GM04503 (cell line): ENCODE measurements at places on chromosomes 6 and 20.

GRCh38 chr20:46857061-46857831, 37.4 kb upstream of the EYA2 start:
- DNase-seq = no peak

DNA sequence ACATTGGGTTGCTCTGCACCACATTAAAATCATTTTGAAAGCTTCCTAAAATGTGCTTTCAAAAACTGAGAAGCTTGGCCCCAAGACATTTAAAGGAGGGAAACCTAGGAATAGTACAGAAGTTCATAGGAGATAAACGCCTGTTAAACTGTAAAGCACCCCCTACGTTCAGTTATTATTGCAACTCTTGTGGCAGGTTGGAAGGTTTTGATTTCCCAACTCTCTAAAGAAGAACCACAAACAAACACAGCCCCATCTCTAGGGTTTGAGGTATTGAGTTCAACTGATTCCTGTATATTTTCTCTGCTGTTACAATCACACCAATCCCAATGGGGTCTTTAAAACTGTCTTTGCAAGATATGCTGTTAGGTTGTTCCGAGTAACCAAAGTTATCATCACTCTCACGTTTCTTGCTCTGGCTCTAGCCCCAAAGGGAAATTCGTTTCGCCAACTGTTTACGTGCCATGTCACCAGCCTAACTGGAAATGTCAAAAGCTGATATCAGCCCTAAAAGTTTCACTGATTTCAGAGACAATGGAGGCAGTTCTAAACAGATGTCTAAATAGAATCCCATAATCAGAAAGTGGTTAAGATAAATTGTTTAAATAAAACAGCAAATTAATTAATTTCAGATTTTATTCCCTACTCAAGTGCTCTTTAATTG, 12.1 kb downstream of the TFAP2A start:
- DNase-seq = no peak

GRCh38 chr20:57401565-57401918, 10.3 kb downstream of the RBM38 start:
- no peak for DNase-seq

DNA sequence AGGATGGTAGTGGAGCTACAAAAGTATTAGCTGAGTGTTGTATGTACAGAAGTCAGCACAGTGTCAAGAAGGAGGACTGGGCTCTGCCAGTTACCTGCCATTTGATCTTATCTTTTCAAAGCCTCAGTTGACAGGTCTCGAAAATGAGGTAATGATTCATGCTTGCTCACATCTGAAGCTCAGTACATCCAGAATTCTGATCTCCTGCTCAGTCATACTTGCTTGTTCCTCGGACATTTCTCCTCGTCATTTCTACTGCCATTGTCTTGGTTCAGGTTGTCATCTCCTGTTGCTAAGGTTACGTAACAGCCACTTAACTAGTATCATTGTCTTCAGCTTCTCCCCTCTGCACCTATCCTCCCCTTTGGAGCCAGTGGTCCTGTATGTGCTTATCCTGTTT, 89.5 kb downstream of the SLX4IP start:
- no peak for DNase-seq

GRCh38 chr6:134424798-134425170, 106.9 kb upstream of the SGK1 start:
- DNase-seq = no peak

DNA sequence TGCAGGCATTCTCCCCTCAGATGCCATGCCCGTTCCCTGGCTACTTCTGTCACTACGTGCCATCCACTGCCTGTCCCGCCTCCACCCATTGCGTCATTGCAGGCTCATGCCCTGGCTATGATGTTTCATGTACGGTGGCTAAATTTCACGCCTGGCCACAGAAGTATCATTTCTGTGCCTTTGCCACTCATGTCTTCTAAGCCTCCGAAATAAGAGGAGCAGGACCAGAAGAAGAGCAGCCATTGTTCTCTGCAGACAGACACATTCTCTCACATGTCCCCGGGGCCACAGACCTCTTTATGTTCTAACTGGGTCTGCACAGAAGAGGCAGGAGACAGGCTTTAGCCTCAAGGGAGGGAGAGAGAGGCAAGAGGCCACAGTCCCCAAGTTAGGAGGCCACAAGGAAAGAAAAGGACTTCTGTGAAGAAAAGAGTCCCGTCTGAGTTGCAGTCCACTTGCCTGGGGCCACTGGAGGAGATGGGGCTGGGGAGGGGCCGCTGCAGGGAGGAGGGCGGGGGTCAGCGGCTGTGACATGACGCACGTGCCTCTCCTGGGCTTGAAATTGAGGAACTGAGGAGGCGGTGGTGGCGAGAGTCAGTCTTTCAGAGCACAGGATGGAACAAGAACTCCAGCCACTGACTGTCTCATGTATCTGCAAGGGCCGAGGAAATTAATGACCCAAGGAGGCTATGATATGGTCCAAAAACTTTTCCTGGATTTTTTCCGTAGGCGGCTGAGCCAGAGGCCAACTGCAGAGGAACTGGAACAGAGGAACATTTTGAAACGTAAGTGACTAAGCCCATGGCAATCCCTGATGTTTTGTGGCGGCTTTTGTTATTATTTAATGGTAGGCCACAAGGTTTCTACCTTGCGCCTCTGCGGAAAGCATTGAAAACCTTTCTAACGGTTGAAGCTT, 55.9 kb downstream of the TBC1D7 start:
- no peak for DNase-seq

GRCh38 chr6:13357551-13358075, 29.3 kb upstream of the TBC1D7 start:
- no peak for DNase-seq

- no peak for DNase-seq
Observed at GRCh38 chr6:14849185-14849584, 396.7 kb upstream of the JARID2 start.

DNA sequence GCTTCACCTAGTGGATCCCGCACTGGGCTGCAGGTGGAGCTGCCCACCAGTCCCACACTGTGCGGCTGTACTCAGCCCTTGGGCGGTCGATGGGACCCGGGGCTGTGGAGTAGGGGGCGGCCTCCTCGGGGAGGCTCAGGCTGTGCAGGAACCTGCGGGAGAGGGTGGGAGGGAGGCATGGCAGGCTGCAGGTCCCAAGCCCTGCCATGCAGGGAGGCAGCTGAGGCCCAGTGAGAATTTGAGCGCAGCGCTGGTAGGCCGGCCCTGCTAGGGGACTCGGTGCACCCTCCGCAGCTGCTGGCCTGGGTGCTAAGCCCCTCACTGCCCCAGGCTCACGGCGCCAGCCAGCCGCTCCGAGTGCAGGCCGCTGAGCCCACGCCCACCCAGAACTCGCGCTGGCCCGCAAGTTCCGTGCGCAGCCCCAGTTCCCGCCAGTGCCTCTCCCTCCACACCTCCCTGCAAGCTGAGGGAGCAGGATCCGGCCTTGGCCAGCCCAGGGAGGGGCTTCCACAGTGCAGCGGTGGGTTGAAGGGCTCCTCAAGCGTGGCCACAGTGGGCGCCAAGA, 1407.6 kb downstream of the EPHA7 start:
- no peak for DNase-seq

DNA sequence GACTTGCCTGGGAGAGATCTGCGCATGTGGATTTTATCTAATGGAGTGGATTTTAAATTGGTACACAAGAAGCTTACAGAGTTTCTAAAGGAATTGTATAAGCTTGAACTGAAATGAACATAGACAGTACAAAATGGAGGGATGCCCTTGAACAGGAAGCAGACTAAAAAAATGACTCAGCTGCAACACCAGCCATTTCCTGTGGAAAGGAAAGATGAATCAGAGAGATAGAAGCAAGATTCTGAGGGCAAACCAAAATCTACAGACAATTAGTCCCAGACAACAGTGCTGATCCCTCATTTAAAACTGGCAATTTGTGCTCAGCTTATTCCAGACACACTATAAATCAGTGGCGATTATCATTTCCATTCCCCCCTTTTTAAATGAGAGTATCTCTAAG, 114.6 kb upstream of the TCF21 start:
- no peak for DNase-seq

DNA sequence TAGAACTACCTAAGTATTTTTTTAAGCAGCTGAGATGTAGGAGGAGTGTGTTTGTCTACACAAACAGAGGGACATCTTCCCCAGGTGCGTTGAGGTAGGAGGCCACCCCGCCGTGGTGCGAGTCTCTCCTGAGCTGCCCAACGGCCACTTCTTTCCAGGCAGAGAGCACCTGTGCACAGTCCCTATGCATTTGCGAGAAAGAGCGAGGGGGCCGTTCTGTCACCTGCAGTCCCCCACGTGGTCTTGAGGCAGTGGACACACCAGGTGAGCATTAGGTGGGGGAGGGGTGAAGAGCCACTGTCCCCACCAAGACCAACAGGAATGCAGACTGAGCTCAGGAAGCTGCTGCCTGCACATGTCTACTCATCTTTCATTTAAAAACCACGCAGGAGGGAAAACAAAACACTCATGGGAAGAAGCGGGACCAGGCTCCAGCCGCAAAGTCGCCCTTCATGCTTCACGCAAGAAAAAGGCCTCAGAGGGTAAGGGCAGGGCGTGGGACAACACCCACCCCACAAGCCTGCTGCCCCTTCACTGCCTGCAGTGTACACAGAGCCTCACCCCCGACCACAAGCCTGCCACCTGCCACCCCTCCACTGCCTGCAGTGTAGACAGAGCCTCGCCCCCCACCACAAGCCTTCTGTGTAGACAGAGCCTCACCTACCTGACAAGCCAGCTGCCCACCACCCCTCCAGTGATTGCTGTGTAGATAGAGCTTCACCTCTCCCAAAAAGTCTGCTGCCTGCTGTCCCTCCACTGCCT, 142.0 kb downstream of the DLL1 start:
- DNase-seq = no peak

DNA sequence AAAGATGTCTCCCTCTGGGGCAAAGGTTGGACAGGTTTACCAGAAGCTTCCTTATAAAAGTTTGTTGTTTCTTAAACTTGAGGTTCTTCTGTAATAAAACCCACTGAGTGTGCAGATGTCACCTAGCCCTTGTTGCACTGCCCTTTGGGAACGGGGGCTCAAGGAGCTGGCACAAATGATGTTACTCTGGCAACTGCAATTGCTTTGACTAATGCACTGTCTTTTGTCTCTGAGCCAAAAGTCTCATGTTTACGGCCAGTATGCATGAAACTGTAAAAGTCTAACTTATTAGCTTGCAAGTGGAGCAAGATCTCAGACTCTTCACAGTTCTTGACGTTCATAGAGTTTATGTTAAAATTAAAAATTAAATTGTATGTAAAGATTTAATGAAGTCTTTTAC, 655.7 kb downstream of the EPHA7 start:
- DNase-seq = no peak

DNA sequence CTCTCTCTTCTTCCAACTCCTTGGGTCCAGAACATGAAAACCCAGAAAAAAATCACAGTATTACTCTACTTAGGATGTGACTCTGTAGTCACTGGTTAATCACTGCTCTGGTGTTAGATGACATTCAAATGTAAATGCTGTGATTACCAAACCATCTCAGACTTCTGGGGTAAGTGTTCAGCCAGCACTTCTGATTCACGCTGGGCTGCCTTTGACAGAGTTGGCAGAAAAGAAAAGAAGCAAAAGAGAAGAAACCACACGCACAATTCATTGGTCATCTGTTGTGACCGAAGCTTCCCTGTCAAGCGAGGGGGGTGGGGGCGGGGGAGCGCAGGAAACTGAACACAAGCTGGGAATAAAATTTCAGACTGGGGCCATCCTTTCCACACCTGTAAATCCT, 82.7 kb downstream of the PSMG4 start:
- DNase-seq = peak; percentile 86

GRCh38 chr6:84093441-84094435, 60.2 kb downstream of the MRAP2 start:
- DNase-seq = no peak

GRCh38 chr6:11972806-11973205, 39.3 kb upstream of the HIVEP1 start:
- DNase-seq = no peak

GRCh38 chr6:51753635-51754034, 333.8 kb downstream of the PKHD1 start:
- no peak for DNase-seq

- DNase-seq = no peak
Observed at GRCh38 chr6:11362564-11362963, 130.1 kb upstream of the NEDD9 start.

- no peak for DNase-seq
Observed at GRCh38 chr6:129211626-129212025, 328.7 kb downstream of the LAMA2 start.

DNA sequence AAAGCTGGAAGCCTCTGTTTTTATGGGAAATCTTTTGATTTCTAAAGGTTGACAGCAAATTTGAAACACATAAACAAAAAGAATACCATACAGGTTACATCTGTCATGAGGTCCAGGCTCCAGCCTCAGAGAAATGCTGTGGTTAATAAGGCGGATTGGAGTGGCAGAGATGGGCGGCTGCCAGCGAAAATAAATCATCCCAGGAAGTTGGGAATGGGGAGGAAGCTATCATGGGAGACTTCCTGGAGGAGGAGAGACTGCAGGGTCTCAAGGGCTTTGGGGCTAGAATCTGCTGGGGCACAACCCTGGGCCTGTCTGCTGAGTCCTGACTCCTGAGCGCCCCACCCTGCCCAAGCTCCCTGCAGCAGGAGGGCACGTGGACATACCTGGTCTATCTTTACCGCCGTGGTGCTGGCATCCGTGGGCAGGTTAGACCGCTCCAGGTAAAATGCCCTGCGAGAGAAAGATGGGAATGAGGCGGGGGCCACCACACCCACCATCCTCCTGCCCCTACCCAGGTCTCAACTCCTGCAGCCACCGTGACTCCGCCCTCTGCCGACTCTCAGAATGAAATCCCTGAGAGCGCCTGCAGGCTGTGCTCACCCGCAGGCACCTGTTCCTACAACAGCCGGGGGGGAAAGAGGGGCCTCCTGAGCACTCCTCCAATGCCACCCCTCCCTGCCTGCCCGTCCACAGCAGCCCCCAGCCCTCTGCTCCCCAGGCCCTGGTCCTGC, 197.3 kb downstream of the PREX1 start:
- DNase-seq = no peak

- no peak for DNase-seq
Observed at GRCh38 chr20:427401-427800, 19.3 kb downstream of the RBCK1 start.

DNA sequence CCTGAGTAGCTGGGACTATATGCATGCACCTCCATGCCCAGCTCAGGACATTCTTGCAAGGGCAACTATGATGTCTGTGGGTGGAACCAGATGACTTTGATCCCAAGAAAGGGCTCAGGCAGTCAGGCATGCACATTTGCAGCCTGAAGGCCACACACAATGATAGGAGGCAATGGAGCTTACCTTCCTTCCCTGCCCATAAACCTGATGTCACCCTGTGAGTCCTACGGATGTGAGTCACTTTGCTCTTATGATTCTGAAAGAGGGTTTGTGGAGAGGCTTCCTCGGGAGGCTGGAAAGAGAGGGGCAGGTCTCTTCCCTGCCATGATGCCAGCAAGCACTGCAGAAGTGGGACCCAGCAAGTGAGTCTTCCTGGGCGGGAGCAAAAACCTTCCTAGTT, 202.4 kb downstream of the LY86 start:
- no peak for DNase-seq

DNA sequence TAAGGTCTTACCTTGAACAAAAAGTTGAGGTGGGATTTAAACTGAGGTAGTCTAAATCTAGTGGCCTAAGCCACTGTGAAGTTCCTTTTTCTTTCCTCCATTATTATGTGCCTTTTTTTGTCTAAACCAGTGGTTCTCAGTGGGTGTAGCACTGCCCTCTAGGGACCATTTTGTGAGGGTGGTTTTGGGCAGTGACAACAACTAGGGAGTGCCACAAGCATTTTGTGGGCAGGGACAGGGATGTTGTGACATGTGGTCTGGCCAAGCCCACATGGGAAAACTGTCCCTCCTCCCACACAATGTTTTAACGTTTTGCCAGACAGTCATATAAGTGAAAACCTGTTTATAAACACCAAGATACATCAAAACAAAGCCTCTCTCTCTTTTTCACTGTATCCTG, 899.4 kb upstream of the FLRT3 start:
- peak; percentile 31 for DNase-seq

GRCh38 chr6:91678679-91679446, 1092.0 kb upstream of the MAP3K7 start:
- no peak for DNase-seq
